ENCODE measurements at places on chromosomes 6 and 20. TPM values are rescaled to one million over a fixed set of nuclear protein-coding genes. Genes with fewer than 3 reads are reported as not detected.

Gene FHL5
- polyA plus RNA-seq: 0.67 TPM

Gene TRIM15
- polyA plus RNA-seq: 51.7 TPM

Gene MLIP
- polyA plus RNA-seq: 0.66 TPM

Gene SNAP25
- 25.6 TPM for polyA plus RNA-seq

Gene CALHM6
- 7.8 TPM for polyA plus RNA-seq

Gene GSTA2
- 24.0 TPM for polyA plus RNA-seq

Gene HTR1E
- 0.07 TPM for polyA plus RNA-seq

Gene CCDC170
- 1.6 TPM for polyA plus RNA-seq

Gene TRERF1
- polyA plus RNA-seq: 5.1 TPM

Gene SSTR4
- polyA plus RNA-seq: not detected

Gene VNN1
- polyA plus RNA-seq: 2.0 TPM

Gene C20orf204
- polyA plus RNA-seq: 1.2 TPM

Gene GPLD1
- polyA plus RNA-seq: 2.2 TPM

Gene NT5E
- polyA plus RNA-seq: 4.9 TPM

Gene ACTL10
- 1.4 TPM for polyA plus RNA-seq

Gene ADGB
- polyA plus RNA-seq: 0.06 TPM

Gene TFAP2D
- polyA plus RNA-seq: not detected

All from large intestine (tissue), 12 donors.